ENCODE measurements at places on chromosomes 3 and 15. TPM values are rescaled to one million over a fixed set of nuclear protein-coding genes. Genes with fewer than 3 reads are reported as not detected.
A peak's percentile ranks its signal among the peaks of the same experiment; 100 is the strongest.

GRCh38 chr3:178308771-178309170, 227.5 kb upstream of the KCNMB2 start:
- no peaks in the 10 kb centered on the region for H3K4me1 ChIP-seq
- H3K36me3 ChIP-seq: no peaks in the 10 kb centered on the region
- H3K27ac ChIP-seq: no peak overlapping the region
- H3K4me3 ChIP-seq: no peak overlapping the region

- peak; percentile 46 for DNase-seq
- H3K36me3 ChIP-seq: peaks cover 6% of the 10 kb centered on the region
- peaks cover 39% of the 10 kb centered on the region for H3K4me1 ChIP-seq
- H3K4me3 ChIP-seq: 0 out of 2 replicates have a peak overlapping the region, but pooled peaks have one; percentile 0
- no peaks in the 10 kb centered on the region for H3K27me3 ChIP-seq
- H3K27ac ChIP-seq: 0 out of 2 replicates have a peak overlapping the region, but pooled peaks have one; percentile 3
Measured at GRCh38 chr3:125052624-125053303, 3.0 kb downstream of the HEG1 start.

GRCh38 chr3:160746976-160747375, 9.1 kb upstream of the PPM1L start:
- no peak for DNase-seq
- H3K27ac ChIP-seq: no peak overlapping the region
- H3K4me3 ChIP-seq: no peak overlapping the region
- no peaks in the 10 kb centered on the region for H3K27me3 ChIP-seq
- H3K36me3 ChIP-seq: no peaks in the 10 kb centered on the region

DNA sequence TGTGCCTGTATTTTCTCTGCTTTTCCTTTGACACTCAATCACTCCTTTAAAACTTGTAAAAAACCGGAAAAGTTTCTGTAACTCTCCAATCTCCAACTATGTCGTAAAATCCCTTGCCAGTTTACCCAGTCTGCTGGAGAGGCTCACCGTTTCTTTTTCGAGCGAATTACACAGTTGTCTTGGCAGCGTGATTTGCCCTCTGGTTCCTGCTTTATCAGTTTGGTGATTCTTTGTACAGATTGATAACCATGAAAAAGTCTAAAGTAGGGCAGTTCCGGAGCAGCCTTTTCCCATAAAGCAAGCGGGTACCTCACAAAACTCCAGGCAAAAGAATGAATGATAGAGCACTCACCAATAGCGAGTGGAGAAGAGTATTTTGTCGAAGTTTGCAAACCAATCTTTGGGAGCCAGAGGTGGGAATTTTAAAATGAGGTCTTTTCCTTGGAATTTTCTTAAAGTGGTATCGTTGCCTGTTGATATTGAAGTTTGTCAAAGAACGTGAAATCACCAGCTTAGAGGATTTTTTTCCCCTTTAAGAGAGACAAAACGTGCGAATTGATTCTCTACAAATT, at the start of gene TTC23:
Gene TTC23, minus strand, starts transcription at position 312 of the 572 bp plus-strand sequence. CDS start 20,869 bp downstream, outside the sequence.
- peak within 1 kb of the TSS; percentile 80 for H3K27ac ChIP-seq
- H3K4me1 ChIP-seq: peaks cover 14% of the 10 kb centered on the region
- H3K27me3 ChIP-seq: no peaks in the 10 kb centered on the region
- peaks cover 5% of the 10 kb centered on the region for H3K36me3 ChIP-seq
- H3K4me3 ChIP-seq: peak within 1 kb of the TSS; percentile 91

DNA sequence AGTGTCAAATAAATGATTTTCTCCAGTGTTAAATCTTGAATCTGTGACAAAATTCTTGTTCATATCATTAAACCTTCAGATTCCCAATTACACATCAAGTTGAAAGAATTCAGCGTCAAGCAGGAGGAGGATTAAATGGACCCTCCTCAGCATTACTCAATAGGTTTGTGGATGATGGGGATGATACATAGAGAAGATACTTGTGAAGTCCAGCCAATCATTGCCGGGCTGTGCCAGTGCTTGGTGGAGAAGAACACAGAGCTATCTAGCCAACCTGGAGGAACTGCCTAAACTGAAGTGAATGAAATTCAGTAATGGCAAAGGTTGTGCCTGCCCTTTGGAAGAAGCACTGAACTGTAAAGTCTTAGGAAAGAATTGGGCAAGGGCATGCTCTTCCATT, 47.0 kb upstream of the PRICKLE2 start:
- H3K36me3 ChIP-seq: no peaks in the 10 kb centered on the region
- no peaks in the 10 kb centered on the region for H3K27me3 ChIP-seq
- H3K27ac ChIP-seq: no peak overlapping the region
- no peak for DNase-seq
- no peaks in the 10 kb centered on the region for H3K4me1 ChIP-seq
- H3K4me3 ChIP-seq: no peak overlapping the region

DNA sequence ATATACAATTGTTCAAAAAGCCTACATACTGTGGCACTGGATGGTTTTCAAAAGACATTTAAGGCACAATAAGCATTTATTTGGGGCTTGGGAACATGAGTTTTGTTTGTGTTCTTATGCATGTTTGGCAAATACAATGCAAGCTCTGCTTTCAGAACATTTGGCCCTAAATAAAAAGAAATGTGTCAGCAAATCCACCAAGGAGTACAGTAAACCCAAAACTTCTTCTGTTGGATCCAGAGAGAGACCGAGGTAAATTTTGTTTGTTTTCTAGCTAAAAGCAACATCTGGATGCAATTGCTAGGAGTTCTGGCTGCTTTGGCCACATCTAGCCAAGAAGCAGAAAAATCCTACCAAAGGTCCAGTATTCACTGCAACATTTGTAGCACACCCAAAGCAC, 168.8 kb downstream of the DCLK3 start:
- no peaks in the 10 kb centered on the region for H3K36me3 ChIP-seq
- H3K27ac ChIP-seq: no peak overlapping the region
- no peak for DNase-seq
- no peak overlapping the region for H3K4me3 ChIP-seq
- H3K4me1 ChIP-seq: no peaks in the 10 kb centered on the region

GRCh38 chr15:31096563-31096962, 5.0 kb downstream of the TRPM1 start:
- no peaks in the 10 kb centered on the region for H3K27me3 ChIP-seq
- no peaks in the 10 kb centered on the region for H3K36me3 ChIP-seq
- H3K4me1 ChIP-seq: no peaks in the 10 kb centered on the region
- no peak for DNase-seq
- no peak overlapping the region for H3K27ac ChIP-seq
- no peak overlapping the region for H3K4me3 ChIP-seq

DNA sequence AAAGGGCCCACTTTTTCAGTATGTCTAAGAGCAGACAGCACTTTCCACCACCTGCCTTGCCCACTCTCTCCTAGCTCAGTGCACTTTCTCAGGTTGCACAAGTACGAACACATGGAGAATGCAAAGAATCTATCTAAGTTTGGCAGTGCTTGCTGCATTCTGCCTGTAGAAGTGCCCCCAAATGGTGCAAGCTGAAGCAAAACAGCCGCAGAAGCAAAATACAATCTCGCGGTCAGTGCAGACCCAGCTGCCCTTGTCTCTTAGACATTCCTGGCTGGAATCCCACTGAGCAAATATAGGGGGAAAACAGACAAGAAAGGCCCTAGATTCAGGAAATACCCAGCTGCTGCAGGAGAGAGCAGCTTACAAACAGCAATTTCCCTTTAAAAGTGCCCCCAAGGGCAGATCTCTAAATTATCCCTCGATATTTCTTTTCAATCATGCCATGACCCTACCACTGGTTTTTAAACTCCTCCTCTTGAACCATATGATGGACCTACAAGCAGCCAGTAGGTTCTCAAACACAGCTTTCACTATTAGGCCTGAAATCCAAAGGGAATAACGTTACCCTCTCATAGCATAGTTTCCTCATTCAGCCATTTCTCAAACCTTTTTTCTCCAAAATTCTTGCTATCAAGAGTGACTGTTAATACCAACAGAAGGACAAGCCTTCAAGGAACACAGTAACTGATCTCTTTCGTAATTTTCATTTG, 67.0 kb downstream of the TNIK start:
- no peaks in the 10 kb centered on the region for H3K27me3 ChIP-seq
- peak overlapping the region; percentile 90 for H3K27ac ChIP-seq
- peak; percentile 97 for DNase-seq
- H3K36me3 ChIP-seq: no peaks in the 10 kb centered on the region

DNA sequence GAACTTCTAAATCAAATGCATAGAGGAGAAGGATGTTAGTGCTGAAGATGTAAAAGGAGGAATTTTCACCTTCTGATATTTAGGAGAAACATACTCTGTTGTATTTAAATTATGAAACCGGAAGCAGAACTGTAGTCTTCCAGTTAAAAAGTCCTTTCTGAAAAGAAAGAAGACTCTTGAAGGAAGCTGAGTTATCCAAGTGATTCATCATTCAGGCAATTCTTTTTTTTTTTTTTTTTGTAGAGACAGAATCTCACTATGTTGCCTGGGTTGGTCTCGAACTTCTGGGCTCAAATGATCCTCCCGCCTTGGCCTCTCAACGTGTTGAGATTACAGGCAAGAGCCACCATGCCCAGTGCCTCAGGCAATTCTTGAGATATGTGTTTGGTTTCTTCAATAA, 424.8 kb upstream of the TPM1 start:
- no peak for DNase-seq
- H3K27me3 ChIP-seq: no peaks in the 10 kb centered on the region
- H3K36me3 ChIP-seq: no peaks in the 10 kb centered on the region
- H3K4me1 ChIP-seq: peaks cover 23% of the 10 kb centered on the region

DNA sequence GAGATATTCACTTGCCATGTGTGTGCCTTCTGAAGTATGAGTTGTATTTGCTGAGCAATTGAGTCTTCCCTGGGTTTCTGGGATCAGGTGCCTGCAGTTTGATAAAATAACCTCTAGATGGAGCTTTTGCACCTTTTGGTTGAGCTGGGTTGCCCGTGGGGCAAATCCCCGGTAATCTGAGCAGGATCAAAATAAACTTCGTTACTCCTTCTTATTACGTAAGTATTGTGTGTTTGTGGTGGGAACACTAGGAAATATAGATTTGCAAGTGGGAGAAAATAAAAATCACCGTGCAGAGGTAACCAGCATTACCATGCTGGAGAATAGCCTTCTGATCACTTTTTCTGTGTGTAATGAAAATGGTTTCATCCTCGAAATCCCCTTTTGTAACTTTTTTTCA, 277.4 kb upstream of the NR2E3 start:
- no peaks in the 10 kb centered on the region for H3K27me3 ChIP-seq
- peak; percentile 84 for DNase-seq
- H3K27ac ChIP-seq: no peak overlapping the region
- H3K4me3 ChIP-seq: no peak overlapping the region
- no peaks in the 10 kb centered on the region for H3K36me3 ChIP-seq
- no peaks in the 10 kb centered on the region for H3K4me1 ChIP-seq

DNA sequence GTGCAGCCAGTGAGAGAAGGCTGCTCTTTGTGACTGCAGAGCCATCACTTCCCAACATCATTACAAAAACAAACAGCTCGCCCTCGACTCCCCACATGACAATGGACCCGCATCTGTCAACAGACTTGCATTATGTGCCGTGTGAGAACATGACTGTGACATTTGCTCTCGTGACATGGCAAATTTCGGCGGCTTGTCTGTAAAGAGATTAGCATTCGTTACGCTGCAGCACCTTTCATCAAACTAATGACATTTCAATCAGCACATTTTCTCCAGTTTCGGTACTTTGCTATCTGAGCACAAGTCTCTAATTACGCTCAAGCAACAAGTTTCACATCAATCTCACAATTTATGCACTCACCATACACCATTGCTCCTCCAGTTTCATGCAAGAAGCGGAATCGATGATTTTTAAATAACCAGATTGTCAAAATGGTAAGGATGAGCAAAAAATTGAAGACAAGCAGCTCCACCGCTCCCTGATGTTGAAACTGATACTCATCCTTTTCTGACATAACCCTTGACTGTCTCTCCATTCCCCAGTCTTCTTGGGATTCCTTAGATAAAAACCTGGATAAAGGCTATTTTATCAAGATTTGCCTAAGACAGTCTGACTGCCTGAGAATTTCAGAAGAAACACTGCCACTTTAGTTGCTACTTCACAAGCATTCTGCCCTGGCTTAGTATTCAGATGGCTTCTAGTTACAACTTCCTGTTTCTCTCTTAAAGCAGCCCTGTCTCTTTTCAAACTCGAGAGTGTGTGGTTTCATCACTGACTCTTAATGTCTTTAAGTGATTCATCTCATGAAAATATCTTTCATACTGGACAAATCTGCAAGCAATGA, at the start of gene SLC9A9:
Gene SLC9A9, minus strand, starts transcription at position 682 of the 845 bp plus-strand sequence. Its CDS starts 146 bp downstream, at position 536.
- peak; percentile 7 for DNase-seq
- peak within 1 kb of the TSS; percentile 55 for H3K4me3 ChIP-seq
- H3K27ac ChIP-seq: no peak within 1 kb of the TSS
- H3K27me3 ChIP-seq: no peaks in the 10 kb centered on the region
- peaks cover 2% of the 10 kb centered on the region for H3K4me1 ChIP-seq

- no peak overlapping the region for H3K27ac ChIP-seq
- DNase-seq: no peak
- no peak overlapping the region for H3K4me3 ChIP-seq
- peaks cover under 1% of the 10 kb centered on the region for H3K4me1 ChIP-seq
Measured at GRCh38 chr3:114700637-114701234, 406.9 kb downstream of the TIGIT start.

DNA sequence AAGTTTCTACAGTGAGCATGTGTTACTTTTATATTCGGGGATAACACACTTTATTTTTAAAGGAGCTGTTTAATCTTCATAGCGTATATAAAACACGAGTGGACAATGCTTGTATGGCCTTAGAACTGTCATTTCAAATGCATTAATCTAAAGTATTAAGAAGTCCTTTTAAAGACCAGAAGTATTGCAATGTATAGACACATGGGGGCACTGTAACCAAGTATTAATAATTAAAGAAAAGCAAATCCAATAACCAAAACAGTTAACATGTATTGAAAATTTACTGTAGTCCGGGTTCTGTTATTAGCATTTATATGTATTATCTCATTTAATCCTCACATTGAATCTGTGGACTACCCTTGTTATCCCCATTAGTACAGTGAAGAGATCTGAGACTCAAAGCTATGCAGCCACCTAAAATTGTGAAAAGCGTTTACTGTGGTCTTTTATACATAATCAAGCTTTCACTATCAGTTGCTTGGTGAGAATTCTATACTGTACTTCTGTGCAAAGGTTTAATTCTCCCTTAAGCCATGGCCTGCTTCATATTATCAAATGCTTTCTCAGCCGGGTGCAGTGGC, 10.1 kb downstream of the ARL14 start:
- no peak overlapping the region for H3K4me3 ChIP-seq
- no peaks in the 10 kb centered on the region for H3K4me1 ChIP-seq
- no peaks in the 10 kb centered on the region for H3K36me3 ChIP-seq
- peak; percentile 33 for DNase-seq

DNA sequence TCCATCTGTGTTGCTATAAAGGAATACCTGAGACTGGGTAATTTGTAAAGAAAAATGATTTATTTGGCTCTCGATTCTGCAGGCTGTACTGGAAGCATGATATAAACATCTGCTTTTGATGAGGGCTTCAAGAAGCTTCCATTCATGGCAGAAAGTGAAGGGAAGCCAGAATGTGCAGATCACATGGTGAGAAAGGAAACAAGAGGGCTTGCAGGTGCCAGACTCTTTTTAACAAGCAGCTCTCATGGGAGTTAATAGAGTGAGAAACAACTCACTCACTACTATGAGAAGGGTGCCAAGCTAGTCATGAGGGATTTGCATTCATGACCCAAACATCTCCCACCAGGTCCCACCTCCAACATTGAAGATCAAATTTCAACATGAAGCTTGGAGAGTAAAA, 247.2 kb downstream of the ZIC4 start:
- H3K4me1 ChIP-seq: peaks cover 5% of the 10 kb centered on the region
- no peaks in the 10 kb centered on the region for H3K36me3 ChIP-seq
- H3K4me3 ChIP-seq: no peak overlapping the region
- no peak overlapping the region for H3K27ac ChIP-seq
- no peaks in the 10 kb centered on the region for H3K27me3 ChIP-seq

ATP13A4 gene
- total RNA-seq: 0.18 TPM

BCHE gene
- total RNA-seq: 107 TPM

NDN gene
- not detected for total RNA-seq

PPIB gene
- total RNA-seq: 277 TPM

EXD1 gene
- total RNA-seq: not detected

KNG1 gene
- not detected for total RNA-seq

ST3GAL6 gene
- total RNA-seq: 17.1 TPM

RBMS3 gene
- 8.1 TPM for total RNA-seq

FANCD2 gene
- 31.1 TPM for total RNA-seq

DISP2 gene
- total RNA-seq: 0.38 TPM

CSNK1G1 gene
- total RNA-seq: 20.3 TPM

Measured in SJCRH30 (cell line).